ENCODE measurements at places on chromosomes 4 and X.

- peak; percentile 9 for DNase-seq
Measured at GRCh38 chrX:48573690-48574269, 504 bp upstream of the RBM3 start.

GRCh38 chr4:113837397-113837796, 75.9 kb upstream of the CAMK2D start:
- DNase-seq, result no peak

GRCh38 chr4:74451214-74451661, 6.3 kb downstream of the AREG start:
- no peak for DNase-seq

- no peak for DNase-seq
Measured at GRCh38 chr4:147928400-147928799, 196.5 kb downstream of the ARHGAP10 start.

- no peak for DNase-seq
Measured at GRCh38 chr4:107780665-107781064, 44.1 kb upstream of the SGMS2 start.

- DNase-seq, result no peak
Measured at GRCh38 chrX:27751976-27752375, 55.8 kb upstream of the MAGEB10 start.

- DNase-seq, result no peak
Measured at GRCh38 chrX:46620505-46620904, 46.9 kb downstream of the CHST7 start.

Measured in effector memory CD4-positive, alpha-beta T cell (primary cell).